Lung (tissue), 17 donors: ENCODE measurements at places on chromosomes 3 and 15.
A peak's percentile ranks its signal among the peaks of the same experiment; 100 is the strongest.

DNA sequence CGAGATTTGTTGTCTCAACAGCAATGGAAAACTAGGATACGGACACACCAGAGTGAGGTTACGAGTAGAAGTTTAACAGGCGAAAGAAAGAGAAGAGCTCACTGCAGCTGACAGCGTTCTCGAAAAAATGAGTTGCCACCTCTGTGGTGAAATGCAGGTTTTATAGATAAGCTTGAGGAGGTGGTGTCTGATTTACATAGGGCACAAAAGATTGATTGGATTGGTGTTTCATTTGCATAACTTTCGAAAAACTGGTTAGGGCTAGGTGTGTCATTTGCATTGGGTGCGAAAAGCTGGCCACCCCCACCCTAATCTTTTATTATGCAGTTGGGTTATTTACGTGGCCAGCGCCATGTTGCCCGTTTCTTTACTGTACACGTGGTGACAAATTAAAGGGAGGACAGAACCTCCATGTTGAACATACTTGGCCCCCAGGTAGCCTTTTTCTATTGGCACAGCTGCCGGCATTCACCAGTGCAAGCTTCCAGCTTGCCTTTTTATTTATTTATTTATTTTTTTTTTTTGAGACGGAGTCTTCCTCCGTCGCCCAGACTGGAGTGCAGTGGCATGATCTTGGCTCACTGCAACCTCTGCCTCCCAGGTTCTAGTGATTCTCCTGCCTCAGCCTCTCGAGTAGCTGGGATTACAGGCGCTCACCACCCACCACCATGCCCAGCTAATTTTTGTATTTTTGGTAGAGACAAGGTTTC, 8.3 kb downstream of the IFT122 start:
- no peak for DNase-seq

DNA sequence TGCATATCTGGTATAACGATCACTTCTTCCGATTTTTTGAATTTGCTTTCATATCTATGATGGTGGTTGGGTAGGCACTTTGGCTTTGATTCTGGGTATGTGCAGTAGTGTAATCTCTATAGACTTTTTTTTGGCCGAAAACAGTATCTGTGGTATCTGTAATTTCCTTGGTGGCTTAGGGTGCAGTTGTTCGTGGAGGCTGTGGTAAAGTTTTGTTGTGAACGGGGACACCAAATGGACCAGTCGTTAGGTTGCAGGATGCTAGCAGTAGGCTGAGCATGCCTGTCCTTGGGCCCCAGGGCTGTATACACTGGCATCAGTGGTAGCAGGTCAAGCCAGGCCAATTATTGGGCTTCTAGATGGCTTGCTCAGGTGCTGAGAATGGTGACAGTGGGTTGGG, 55.2 kb downstream of the CCDC66 start:
- DNase-seq: no peak

DNA sequence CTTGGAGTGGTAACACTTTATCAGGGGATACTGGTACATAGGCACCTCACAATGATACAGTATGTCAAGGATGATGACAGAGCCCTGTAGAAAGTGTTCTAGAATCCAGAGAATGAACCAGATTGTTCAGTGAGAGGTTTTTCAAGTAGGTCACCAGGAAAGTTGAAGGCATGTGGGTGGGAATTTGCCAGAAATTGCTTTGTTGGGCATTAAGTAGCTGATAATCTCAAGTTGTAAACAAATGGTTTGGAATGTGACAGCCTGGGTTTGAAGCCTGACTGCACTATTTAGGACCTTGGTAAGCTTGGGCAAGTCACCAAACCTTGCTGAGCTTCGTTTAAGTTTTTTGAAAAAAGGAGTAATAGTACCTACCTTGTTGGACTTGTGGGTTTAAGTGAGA, 12.5 kb downstream of the SLC35G2 start:
- DNase-seq: no peak

DNA sequence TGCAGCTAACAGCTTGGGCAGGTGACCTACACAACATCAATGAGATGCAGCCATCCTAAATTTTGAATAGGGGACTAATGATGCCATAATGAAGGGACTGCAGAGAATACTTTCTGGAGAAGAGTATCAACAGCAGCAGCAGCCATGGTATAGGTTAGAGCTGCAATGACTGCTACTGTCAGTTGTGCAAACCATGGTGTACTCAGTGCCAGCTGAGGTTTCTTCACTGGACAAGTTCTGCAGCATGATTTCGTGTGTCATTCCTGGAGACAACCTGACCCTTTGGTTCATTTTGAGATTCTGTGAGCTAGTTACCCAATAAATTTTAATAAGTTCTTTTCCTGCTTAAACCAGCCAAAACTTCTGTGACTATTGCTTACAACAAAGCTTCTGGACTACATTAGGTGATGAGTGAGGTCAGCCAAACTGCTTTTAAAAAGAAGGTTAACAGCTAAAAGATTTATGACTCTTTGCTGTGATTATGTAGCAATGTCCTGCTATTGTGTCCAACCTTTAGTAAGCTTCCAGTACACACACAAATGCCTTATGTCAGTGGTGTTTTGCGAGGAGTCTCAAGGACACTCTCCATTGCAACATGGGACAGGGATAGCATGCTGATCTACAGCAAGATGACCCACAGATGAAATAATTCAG, 4.8 kb upstream of the DAZL start:
- no peak for DNase-seq

- DNase-seq: no peak
Measured at GRCh38 chr3:137988982-137989381, 21.0 kb upstream of the CLDN18 start.

- no peak for DNase-seq
Measured at GRCh38 chr3:132629928-132630327, 29.7 kb downstream of the ACAD11 start.

DNA sequence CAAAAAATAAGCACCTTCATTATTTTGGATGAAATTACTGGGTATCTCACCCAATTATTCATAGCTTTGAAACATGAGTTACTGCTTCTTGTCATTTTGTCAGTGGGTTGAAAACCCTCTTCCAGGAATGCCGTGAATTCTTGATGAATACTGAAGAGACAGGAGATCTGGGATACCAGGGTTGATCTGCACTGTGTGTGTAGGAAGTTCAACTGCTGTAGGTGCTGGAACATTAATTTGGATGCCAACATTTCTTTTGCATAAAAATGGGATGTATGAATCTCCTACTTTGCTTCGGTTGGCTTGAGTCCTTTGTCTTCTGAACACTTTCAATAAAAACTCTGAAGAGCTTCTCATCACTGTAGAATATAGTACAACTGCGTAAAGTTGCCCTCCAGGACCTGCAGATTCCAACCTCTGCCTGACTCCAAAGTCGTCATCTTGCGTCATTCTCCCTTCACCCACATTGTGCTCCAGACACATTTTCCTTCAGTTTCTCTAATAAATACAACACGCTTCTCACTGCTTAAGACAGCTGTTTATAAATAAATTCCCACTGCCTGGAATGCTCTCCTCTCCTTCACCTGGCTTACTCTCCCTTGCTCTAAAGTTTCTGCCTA, 312.7 kb upstream of the TGFBR2 start:
- DNase-seq: no peak

GRCh38 chr3:117172426-117172825, 462.8 kb downstream of the TUSC7 start:
- no peak for DNase-seq

DNA sequence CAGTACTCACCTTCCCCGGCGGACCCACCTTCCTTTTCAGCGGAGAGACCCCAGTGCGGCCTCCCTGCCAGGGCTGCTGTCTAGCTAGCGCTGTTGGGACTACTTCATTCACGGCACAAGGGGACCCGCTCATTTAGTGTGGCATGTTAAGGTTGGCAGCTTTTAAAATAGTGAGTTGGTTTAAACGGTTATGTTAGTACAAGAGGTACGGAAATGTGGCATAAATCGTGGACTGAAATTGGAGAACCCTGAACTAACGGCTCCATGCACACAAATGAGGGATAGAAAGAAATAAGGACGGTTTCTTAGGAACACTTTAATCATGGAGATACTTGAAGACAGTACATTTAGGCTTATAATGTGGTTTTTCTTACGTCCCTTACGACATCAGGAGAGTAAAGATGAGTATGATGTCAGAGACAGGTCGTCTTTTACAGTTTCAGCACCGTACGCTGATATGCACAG, 752 bp downstream of the CEP63 start:
- DNase-seq: peak; percentile 49

DNA sequence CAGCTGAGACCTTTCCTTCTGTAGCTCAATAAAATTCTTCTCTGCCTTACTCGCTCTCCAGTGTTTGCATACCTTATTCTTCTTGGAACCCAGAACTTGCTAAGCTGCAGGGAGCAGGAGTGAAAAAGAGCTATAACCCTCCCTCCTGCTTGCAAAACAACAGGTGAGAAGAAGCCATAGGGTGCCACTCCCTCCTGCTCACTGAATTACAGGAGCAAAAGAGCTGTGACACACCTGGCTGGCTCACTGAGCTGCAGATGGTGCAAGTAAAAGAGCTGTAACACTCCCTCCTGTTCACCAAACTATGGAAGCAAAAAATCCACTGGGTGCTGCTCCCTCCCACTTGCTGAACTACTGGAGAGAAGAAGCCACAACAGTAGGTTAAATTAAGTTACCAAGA, 44.2 kb upstream of the C2CD4B start:
- DNase-seq: no peak

DNA sequence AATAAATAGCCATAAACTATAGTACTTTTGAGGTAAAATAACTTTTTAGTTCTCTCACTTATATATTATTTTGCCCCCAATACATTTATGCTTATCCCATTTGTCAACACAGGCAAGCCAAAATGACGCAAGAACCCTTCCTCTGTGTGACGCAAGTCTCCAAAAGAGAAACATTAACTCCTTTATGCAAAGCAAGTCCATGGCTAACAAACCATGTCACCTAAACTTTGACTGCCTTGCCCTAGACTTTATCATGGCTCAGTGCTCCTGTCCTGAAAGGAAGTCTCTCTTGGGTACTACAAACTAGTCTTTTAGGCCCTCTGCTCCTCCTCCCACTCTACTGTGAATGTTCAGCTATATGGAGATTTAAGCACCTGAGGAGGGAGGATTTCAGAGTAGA, 230.5 kb downstream of the UNC13C start:
- DNase-seq: no peak

- no peak for DNase-seq
Measured at GRCh38 chr15:90141646-90142045, 39.4 kb upstream of the IDH2 start.

- DNase-seq: no peak
Measured at GRCh38 chr15:85785887-85786780, 8.6 kb downstream of the KLHL25 start.

DNA sequence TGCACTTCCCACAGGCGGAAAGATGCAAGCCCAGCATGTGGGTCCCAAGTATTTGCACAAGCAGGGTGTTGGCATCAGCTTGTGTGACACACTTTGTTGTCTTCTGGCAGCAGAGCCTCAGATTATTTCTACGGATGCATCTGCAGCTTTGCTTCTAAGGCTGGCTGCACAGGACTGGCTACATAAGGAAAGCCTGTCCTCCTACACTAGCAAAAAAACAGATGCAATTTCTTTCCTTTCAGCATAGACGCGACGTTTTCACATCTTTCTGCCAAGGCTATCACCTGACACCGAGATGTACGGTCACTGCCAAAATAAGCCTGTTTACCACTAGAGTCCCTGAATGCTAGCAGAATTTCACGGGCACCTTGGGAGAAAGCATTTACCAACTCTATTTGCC, 13.5 kb downstream of the MRPS11 start:
- DNase-seq: no peak

- no peak for DNase-seq
Measured at GRCh38 chr15:85929786-85930185, 135.1 kb upstream of the KLHL25 start.
